ENCODE measurements at places on chromosomes 13 and 19. TPM values are rescaled to one million over a fixed set of nuclear protein-coding genes. Genes with fewer than 3 reads are reported as not detected.

GRCh38 chr19:55071129-55071502, 4.6 kb upstream of the EPS8L1 start:
- no peak overlapping the region for H3K27ac ChIP-seq
- no peak overlapping the region for H3K4me3 ChIP-seq
- peaks cover 33% of the 10 kb centered on the region for H3K27me3 ChIP-seq
- peaks cover 5% of the 10 kb centered on the region for H3K4me1 ChIP-seq
- no peaks in the 10 kb centered on the region for H3K36me3 ChIP-seq

DNA sequence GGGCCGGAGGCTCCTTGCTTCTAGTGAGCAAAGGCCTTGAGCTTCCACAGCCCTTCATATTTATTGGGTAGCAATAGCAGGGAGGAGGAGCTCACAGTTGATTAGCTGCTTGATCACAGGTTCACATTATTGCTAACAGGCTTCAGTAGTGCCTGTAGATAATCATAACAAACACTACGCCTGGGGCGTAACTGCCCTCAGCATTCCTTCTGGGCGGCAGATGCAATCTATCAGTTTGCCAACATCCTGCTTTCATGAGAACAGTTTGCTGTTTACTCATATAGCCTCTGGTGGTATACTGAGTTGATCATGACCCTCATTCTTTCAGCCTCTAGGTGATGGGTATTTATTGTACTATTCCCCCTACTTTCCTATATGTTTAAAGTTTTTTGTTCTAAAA, 149.4 kb downstream of the B3GLCT start:
- no peak for DNase-seq
- peaks cover 18% of the 10 kb centered on the region for H3K27me3 ChIP-seq
- no peak overlapping the region for H3K4me3 ChIP-seq
- H3K4me1 ChIP-seq, result no peaks in the 10 kb centered on the region
- no peaks in the 10 kb centered on the region for H3K36me3 ChIP-seq

GRCh38 chr19:4911786-4912672, 2.7 kb downstream of the UHRF1 start:
- H3K4me3 ChIP-seq, result peak overlapping the region; percentile 13
- peak; percentile 100 for DNase-seq
- H3K27me3 ChIP-seq, result no peaks in the 10 kb centered on the region
- H3K4me1 ChIP-seq, result peaks cover 38% of the 10 kb centered on the region
- H3K27ac ChIP-seq, result peak overlapping the region; percentile 91

GRCh38 chr13:99758460-99759162, 213.0 kb downstream of the ZIC5 start:
- no peaks in the 10 kb centered on the region for H3K36me3 ChIP-seq
- no peak for DNase-seq
- no peak overlapping the region for H3K27ac ChIP-seq
- no peak overlapping the region for H3K4me3 ChIP-seq
- no peaks in the 10 kb centered on the region for H3K4me1 ChIP-seq
- no peaks in the 10 kb centered on the region for H3K27me3 ChIP-seq

DNA sequence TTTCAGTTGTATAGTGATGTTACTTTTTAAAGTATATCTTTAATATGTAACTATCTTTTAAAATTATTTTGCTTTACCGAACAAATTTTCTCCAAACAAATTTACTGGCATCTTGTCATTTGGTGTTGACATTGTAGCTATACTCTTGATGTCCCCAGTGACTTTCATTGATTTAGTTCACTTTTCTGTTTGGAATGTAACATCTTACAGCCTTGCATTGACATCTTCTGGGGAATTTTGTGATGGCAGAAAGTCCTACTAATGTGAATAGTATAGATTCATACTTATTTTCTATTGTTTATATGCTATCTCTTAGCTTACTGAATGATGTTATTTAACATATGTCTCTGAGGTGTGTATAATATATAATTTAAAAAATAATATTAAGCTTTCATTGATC, 800.9 kb upstream of the ATXN8OS start:
- no peaks in the 10 kb centered on the region for H3K4me1 ChIP-seq
- H3K27ac ChIP-seq, result no peak overlapping the region
- H3K4me3 ChIP-seq, result no peak overlapping the region
- H3K27me3 ChIP-seq, result no peaks in the 10 kb centered on the region
- no peak for DNase-seq

- H3K27me3 ChIP-seq, result no peaks in the 10 kb centered on the region
- DNase-seq, result peak; percentile 81
- H3K4me1 ChIP-seq, result peaks cover 20% of the 10 kb centered on the region
- H3K36me3 ChIP-seq, result no peaks in the 10 kb centered on the region
Measured at GRCh38 chr13:31945202-31945961, 86.2 kb upstream of the FRY start.

- H3K27ac ChIP-seq, result no peak overlapping the region
- H3K4me1 ChIP-seq, result no peaks in the 10 kb centered on the region
- no peak overlapping the region for H3K4me3 ChIP-seq
- peaks cover 3% of the 10 kb centered on the region for H3K27me3 ChIP-seq
- DNase-seq, result no peak
Measured at GRCh38 chr19:50204811-50205675, 1.6 kb downstream of the MYH14 start.

DNA sequence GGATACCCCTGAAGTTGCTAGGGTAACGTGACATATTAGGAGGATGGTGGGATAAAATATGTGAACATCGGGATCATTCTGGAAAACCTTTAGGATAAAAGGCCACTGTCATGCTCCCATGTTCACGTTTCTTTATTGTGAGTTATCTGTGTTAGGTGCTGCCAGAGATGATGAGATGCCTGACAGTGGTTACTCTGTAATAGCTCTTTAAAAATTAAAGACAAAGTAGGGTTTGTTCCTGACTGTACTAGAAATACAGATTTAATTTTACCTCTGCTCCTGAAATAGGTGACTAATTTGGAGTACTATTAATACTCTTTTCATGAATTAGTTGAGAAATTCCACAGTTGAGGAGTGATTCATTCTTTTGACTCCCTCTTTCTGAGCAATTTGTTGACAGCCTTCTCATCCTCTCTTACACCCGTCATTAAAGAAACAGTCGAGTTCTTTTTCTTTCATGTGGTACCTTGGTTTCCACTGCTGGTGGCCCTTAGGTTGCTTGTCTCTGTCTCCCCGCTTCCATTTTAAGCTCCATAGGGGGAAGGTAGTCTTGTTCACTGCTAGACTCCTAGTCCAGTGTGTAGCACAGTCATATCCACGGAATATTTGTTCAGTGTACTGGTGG, 28.4 kb downstream of the SAE1 start:
- H3K27me3 ChIP-seq, result no peaks in the 10 kb centered on the region
- H3K4me1 ChIP-seq, result peaks cover 27% of the 10 kb centered on the region
- DNase-seq, result peak; percentile 15
- no peak overlapping the region for H3K4me3 ChIP-seq

DNA sequence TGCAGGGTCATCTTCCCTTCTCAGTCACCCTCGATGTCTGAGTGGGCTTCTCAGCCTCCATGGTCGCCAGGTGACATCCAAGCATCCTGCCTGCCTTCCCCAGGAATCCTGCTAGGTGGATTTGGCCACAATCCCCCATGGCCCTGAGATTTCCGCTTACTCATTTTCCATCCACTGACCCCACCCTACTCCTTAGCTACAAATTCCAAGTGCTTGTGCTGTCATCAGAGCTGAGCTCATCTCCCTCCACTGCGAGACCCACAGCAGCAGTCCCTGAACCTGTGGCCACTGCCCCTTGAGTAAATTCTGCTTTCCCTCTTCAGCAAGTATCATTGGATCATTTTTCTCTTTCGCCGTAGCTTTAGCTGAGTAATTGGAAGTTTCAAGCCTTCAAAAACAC, 90.5 kb upstream of the ANKRD10 start:
- peaks cover 2% of the 10 kb centered on the region for H3K27me3 ChIP-seq
- peaks cover 10% of the 10 kb centered on the region for H3K4me1 ChIP-seq
- no peak overlapping the region for H3K27ac ChIP-seq
- peak; percentile 67 for DNase-seq

DNA sequence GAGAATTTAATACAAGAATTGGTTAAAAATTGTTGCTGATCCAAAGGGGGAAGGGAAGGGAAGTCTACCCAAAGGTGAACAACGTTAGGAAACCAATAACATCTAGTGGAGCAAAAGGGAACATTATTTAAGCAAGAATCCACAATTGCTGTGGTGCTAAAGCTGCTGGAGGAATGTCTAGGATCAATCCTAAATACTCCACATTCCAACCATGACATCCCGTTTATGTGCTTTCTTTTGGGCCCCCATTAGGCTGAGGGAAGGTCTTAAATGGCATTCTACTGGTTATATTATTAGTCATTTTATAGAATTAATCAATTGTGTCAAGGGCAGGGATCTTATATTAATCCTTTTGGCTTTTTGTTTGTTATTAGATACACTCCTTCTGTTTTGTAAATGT, 39.9 kb upstream of the VWA8 start:
- no peaks in the 10 kb centered on the region for H3K27me3 ChIP-seq
- no peaks in the 10 kb centered on the region for H3K36me3 ChIP-seq
- H3K4me3 ChIP-seq, result no peak overlapping the region
- no peak overlapping the region for H3K27ac ChIP-seq

- H3K4me1 ChIP-seq, result no peaks in the 10 kb centered on the region
- no peak overlapping the region for H3K4me3 ChIP-seq
- DNase-seq, result peak; percentile 16
Measured at GRCh38 chr13:29753618-29754472, 96.6 kb downstream of the UBL3 start.

DNA sequence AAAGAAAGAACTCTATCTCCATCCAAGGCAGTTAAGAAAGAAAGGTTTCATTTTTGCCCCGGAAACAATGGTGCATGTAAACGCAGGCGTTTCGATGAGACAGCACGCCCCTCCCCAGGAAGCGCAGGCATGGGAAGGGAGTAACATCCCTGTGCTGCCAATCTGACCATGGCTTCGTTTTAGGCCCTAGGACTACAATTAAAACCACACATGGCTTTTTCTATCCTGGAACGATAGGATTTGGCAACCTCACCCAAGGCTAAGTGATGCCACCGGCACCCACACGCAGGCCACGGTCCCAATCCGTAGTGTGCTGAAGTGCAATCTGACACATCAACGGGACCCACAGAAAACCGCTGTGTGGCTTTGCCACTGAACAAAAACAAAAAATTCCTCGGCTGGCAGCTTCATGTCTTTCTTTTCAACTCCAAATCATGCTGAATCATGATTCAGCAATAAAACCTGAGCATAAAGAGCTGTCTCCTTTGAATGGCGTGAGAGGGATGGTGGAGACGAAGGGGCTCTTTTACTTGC, 24.2 kb downstream of the RANBP3 start:
- no peaks in the 10 kb centered on the region for H3K27me3 ChIP-seq
- H3K4me3 ChIP-seq, result no peak overlapping the region
- H3K27ac ChIP-seq, result peak overlapping the region; percentile 67
- peaks cover 50% of the 10 kb centered on the region for H3K4me1 ChIP-seq

The CEACAM6 gene
- not detected for polyA plus RNA-seq

The KLK14 gene
- polyA plus RNA-seq, result not detected

The CNN1 gene
- 196 TPM for polyA plus RNA-seq

All from IMR-90 (cell line).